ENCODE measurements at places on chromosomes 7 and 10.

GRCh38 chr7:30062587-30062986 lies 34.4 kb downstream of the PLEKHA8 start:
- no peak for DNase-seq

GRCh38 chr7:91034459-91035368 lies 229.5 kb upstream of the FZD1 start:
- no peak for DNase-seq

- DNase-seq, result no peak
Observed at GRCh38 chr10:85620807-85621206, 745.8 kb downstream of the GRID1 start.

DNA sequence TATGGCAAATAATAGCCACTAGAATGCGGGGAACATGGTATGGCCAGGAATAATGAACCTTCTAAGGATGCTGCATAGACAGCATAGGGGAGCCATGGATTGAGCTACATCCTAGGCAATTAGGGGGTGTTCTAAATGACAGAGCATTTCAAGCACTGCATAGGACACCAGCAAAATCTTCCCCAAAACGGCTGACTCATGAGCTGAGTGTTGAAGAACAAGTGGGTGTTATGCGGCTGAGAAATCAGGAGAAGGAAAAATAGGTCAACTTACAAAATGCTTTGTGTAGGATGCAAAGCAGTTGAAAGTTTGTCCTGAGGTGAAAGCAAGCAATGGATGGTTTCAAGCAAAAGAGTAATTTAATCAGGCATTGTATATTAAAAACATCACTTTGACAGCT lies 1023.5 kb upstream of the C7orf33 start:
- DNase-seq, result no peak

- no peak for DNase-seq
Observed at GRCh38 chr7:75575488-75576121, 83.5 kb downstream of the SPDYE5 start.

Measured in T-helper 2 cell (primary cell).